ENCODE measurements at places on chromosomes 7 and 10.

GRCh38 chr7:136133551-136133950, 156.4 kb upstream of the MTPN start:
- DNase-seq, result peak; percentile 71

- no peak for DNase-seq
These were observed 101.4 kb downstream of the FAM107B start for GRCh38 chr10:14673189-14673861.

DNA sequence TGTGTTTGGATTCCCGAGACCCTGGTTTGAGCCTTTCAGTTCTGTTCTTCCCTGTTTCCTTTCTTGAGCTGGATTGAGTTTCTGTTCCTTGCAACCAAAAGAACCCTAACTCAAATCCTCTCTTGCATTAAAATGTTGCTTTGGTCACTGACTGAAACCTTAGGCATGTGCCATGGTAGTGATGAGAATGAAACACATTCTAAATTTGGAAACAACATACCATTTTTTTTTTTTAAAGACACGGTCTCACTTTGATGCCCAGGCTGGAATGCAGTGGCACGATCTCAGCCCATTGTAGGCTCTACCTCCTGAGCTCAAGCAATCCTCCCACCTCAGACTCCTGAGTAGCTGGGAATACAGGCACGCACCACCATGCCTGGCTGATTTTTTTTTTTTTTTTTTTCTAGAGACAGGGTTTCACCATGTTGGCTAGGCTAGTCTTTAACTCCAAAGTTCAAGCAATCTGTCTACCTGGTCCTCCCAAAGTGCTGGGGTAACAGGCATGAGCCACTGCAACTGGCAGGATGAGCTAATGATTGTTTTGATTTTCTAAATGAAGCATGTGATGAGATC, 8.4 kb downstream of the THAP5 start:
- peak; percentile 50 for DNase-seq

DNA sequence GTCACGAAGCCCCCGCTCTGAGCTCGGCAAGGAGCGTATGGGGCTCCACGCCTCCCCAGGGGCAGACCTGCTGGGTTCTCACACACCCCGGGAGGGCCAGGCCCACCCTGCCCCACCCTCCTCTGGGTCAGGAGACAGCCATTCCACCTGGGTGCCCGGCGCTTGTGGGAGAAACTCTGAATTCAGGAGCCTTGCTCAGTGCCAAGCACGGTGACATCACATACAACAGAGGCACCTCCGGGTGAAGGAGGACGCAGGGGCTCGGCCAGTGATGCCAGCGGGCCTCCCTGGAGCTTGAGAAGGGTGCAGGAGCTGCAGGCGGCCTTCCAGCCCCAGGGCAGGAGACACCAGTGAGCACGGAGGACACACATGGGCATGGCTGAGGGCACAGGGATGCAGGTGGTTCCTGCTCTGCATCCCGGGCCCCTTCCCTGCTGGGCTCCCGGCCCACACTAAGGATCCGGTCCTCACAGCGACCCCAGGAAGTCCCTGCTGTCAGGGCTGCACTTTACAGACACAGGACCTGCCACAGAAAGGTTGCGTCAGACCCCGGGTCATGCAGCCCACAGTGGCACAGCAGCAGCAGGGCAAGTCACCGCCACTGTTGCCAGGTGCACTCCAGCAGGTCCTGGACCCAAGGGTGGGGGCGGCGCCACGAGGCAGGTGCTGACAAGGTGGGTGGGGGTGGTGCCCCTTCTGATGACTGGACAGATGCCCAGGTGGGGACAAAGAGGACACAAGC, 108.0 kb downstream of the MAD1L1 start:
- no peak for DNase-seq

GRCh38 chr7:17770710-17771375, 169.5 kb downstream of the SNX13 start:
- no peak for DNase-seq

GRCh38 chr10:69073026-69073425, 14.9 kb upstream of the SRGN start:
- DNase-seq, result no peak

DNA sequence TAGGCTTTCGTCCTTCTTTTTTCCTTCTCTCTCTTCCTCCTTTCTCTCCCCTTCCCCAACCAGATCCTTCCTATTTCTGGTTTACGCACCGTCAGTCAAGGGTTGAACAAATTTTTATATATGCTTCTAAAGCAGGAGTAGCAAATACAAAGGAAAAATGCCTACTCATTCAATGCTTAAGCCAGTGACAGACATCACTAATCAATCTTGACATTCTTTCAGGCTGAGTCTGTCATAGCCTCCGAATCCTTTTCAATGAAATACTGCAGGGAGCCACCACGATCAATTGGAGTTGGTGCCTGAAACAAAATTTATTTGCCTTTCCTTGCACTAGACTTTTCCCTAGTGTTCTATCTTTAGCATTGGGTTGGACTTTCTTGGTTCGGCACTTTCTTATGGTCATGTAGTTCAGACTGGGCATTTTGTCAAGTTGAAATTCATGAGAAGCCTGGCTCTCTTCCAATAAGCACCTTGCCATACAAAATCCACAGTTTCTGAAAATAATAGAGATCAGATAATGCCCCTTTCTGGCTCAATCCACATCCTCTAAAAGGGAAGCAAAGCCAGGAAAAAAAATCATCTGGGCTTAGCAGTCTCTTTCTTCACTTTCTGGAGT, 239.5 kb upstream of the PLXNA4 start:
- DNase-seq, result peak; percentile 28

DNA sequence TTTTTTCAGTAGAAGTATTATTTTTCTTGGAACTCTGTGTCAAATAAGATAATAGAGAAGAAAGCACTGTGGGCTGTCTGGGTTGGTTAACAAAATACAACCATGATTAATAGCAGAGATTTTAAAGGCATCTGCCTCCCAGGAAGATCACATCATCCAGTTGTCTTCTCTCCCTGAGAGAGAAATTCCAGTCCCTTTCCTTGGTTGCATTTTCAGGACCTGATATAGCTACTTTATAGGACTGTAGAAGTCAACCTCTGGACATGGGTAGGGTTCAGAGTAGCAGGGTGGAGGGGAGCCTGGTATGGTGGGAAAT, 309.9 kb upstream of the IGFBP3 start:
- DNase-seq, result peak; percentile 95

DNA sequence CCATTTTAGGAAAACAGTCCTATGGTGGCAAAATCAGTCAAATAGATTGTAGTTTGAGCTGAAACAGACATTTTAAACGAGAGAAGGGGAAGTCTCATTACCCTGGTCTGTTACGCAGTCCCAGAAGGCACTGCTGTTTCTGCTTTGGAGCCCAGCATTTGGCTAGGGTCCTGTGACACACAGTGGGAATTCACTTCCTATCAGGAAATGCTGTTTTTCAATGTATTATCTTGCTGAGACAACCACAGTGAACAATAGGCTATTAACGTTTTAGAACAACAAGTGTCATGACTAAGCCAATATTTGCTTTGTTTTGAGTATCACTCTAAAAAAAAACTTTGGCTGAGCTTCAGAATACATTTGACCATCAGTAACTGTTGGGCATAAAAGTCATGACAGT, 74.1 kb downstream of the ADD3 start:
- peak; percentile 11 for DNase-seq

DNA sequence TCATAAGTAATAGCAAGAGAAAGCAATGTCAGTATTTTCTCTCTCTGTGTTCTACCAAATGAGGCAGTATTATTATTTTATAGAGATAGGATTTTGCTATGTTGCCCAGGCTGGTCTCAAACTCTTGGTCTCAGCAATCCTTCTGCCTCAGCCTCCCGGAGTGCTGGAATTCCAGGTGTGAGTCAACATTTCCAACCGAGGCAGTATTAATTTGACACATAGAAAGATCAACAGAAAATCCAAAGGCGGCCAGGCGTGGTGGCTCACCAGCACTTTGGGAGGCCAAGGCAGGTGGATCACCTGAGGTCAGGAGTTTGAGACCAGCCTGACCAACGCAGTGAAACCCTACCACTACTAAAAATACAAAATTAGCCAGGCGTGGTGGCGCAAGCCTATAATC, 71.8 kb downstream of the SMURF1 start:
- no peak for DNase-seq

DNA sequence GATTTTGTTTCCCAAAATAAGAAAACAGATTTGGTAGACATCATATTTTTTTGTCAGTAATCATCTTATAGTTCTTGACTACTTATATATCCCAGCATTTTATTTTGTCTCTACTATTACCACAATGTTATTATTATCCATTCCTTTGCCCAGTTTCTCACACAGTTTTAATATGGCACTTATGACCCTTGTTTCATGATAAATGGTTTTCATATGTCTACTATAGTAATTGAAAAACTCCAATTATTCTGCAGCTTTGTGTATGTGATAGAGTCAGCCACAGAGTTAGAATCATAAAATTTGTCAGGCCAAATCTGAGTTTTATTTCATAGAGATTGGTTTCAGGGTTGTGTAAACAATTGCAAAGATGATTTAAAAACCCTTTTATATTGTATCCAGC, 203.9 kb downstream of the MALRD1 start:
- DNase-seq, result peak; percentile 7

- no peak for DNase-seq
These were observed 237.4 kb upstream of the AOAH start for GRCh38 chr7:36961693-36962092.

GRCh38 chr10:95395947-95396449, 105.2 kb upstream of the PDLIM1 start:
- no peak for DNase-seq

- DNase-seq, result no peak
These were observed 41.6 kb downstream of the SUFU start for GRCh38 chr10:102545265-102545871.

GRCh38 chr7:66815951-66816350, 75.4 kb downstream of the RABGEF1 start:
- DNase-seq, result no peak

GRCh38 chr10:126997801-126998590, 92.8 kb downstream of the DOCK1 start:
- DNase-seq, result no peak

DNA sequence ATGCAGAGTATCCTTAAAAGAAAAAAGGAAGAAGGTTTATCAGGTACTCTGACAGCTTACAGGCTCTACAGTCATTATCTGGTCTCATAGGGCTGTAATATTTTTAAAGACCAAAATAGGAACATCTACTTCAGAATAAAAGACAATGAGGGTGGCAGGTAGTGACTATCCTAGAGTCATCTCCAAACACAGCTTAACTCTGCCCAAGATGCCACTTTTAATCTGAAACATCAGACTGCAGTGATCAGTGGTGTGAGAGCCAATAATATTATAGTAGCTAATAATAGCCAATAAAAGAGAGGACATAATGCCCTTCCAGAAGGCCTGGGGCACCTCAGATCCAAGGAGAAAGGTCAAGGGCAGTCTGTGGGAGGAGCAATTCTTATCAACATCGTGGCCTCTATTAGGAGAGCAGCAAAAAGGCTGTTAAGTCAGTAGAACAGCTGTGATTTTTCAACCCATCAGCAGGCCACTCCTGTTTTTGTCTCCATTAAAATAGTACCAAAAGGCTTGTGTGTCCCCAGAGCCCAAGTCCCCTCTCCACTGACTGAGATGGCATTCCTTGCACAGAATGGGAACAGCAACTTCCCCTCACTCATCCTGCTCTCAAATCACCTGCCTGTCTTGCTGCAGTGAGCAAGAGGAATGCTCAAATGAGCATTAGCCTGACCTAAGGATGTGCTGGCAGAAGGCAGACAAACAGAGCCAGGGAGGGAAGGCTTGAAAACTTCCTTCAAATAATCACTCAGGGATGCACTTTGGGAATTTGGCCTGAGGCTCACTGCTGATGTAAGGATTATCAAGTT, 20.7 kb upstream of the SPOCK2 start:
- DNase-seq, result no peak

DNA sequence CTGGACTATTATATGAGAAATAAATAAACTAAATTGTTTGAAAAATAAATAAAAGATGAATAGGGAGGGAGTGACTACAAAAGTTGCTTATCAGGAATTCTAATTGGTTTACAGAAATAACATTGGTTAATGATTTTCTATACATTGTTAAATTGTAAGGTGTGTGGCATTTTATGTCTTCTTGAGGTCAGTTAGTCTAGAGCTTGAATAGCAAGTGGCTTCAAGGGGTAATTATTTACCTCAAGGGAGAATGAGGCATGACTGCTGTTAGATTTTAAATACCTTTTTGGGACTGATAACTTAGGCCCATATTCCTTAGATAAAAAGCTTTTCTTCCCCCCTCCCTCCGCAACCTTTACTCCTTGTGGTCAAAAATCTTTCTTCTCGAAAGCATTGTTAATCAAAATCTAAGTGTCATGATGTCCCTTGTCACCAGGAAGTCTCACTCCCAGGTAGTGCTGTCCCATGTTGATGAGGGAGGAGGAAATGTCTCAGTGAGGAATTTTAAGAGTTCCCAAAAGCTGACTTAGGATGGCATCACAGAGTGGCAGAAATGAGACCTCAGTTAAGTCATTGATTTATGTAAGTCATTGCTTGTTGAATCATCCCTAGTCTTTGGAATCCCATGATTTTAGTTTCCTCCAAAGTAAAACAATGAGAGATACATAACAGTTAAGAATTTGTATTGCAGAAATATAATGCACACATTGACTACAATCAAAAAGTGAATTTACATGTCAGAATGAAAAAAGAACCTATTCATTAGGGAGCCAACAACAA, 71.5 kb downstream of the MAPK8 start:
- no peak for DNase-seq

DNA sequence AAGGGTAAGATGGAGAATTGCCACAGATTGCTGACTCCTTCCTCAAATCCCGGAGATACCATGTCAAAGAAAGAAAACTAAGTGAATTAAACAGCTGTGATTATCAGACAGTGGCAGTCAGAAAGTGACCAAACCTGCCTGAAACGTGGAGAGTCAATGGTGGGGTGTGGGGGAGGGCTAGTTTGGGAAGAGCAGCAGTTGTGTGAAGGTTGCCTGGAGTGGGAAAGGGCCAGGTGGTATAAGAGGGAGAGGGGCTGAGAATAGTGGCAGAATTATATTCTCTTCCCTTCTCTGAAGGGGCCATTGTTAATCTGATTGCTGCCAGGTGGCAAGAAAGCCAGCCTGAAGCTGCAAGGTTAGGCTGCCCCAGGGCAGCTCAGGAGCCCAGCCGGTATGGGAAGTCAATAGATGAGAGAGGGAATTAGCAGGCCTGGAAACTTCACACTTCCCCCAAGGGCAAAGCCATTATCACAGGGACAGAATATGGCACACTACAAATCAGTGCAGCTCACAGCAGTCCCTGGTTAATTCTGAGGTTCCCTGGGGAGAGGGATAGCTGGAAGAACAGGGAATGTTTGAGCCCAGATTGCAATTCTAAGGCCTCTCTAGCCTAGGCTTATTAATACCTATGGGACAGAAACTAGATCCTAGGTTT, 83.9 kb upstream of the ITGB1 start:
- DNase-seq, result no peak

- DNase-seq, result no peak
These were observed 99.3 kb upstream of the THSD7A start for GRCh38 chr7:11931307-11931706.

DNA sequence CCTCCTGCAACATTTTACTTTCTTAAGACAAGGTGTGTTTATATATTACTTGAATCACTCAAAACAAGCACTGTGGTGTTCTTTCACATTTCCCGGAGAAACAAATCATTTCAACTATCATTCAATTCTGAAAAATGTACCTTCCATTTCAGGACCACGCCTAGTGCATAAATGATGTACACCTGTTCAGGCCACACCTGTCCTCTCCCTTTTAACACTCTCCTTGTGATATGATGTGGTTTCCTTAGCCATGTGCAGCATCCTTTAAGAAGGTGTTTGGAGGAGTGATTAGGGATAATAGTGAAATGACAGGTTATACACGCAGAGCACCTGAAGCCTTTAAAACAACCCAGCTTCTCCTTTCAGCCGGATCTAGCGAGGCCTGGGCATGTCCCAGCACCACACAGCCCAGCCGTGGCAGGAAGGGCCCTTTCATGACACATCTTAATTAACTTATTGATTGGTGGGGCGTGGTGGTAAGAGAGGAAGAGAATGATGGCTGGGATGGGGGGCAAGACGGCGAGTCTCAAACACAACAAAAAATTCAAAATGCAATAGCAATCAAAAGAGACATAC, 26.9 kb downstream of the ABLIM1 start:
- no peak for DNase-seq
